ENCODE measurements at places on chromosomes 16 and 17.

- no peak for DNase-seq
Measured at GRCh38 chr16:12721841-12722421, 81.8 kb downstream of the CPPED1 start.

DNA sequence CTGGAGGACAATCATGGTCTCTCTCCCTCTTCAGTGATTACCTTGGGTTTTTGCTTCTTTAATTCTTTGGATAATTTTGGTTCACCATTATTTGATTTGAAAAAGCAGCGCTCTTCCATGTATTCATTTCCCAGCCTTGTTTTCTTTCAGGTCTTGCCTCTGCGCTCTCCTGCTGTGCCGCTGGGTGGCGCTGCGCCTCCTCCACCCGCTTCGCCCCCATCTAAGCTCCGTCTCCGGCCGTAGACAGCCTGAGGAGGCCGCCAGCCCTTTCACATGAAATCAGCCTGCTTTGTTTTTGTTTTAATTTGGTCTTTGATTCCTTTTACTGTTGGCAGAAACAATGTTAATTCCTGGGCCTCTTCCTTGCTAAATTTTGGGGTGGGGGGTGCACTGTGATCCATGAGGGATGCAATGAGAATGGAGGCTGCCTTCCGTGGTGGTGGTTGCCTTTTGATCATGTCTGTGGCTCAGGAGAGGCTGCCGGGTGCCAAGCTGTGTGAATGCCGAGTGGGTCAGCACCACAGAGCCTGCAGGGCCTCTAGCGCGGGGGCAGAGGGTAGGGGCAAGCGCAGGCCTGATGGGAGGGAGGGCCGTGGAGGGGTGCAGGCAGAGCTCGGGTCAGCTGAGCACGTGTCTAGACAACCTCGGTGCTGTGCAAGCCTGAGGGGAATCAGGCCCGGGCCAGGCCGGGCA is 64.1 kb downstream of the PLD6 start:
- peak; percentile 26 for DNase-seq

- DNase-seq, result no peak
Measured at GRCh38 chr16:49756775-49757558, 98.9 kb downstream of the ZNF423 start.

DNA sequence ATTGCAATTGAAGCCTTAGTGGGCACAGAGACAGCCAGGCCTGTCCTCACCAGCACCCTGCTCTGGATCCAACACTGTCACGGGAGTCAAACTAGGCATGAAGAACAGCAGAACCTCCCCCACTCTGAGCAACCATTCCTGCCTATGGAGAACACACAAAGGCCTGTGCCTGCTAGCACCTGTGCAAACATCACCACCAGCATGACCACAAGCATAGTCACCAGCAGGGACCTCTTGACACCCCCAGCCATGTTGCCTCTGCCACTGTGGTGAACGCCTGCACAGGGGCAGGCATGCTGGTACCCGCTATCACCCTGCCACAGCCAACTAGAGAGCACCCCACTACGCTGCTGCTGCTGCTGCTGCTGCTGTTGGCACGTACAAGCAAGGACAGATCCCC is 51.7 kb downstream of the CMC2 start:
- DNase-seq, result no peak

DNA sequence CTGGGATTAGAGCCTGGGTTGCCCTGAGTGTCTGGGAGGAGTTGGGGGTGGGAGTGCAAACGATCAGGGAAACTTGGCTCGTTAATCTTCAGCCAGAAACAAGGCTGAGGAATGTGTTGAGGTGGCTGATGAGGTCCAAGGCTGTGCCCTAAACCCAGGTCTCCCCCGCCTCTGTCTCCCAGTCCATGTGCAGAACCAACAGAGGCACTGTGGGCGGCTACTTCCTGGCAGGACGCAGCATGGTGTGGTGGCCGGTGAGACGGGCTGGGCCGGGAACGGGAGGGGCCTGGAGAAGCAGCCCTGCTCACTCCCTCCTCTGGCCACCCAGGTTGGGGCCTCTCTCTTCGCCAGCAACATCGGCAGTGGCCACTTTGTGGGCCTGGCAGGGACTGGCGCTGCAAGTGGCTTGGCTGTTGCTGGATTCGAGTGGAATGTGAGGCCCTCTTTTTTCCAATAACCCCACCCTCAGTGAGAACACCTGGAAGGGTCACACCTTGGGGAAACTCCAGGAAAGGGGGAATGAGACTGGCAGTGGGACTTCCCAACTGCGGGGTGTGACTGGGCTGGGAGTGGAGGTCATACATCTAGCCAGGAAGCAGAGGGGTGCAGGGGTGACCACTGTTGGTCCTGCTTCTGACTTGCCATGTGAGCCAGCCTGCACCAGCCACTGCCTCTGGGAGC is 1.7 kb downstream of the SLC5A2 start:
- no peak for DNase-seq

- no peak for DNase-seq
Measured at GRCh38 chr16:71572497-71573116, 4.3 kb downstream of the TAT start.

DNA sequence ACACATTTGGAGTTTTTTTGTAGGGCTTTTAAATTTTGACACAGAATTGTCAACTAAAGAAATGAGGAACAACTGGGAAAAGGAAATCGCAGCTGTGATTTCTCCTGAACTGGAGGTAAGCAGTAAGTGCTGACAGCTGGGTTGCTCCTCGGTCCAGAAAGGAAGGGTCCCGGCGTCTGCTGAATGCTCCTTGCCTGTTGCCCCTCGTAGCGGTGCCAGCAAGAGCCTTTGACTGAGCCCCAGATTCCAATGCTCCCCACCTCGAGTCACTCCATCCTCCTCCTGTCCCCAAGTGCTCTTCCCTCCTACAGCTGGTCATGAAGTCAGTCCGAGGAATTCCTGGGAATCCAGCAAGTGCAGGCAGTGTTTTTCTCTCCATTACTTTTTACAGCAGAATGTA is 32.0 kb upstream of the ENDOV start:
- DNase-seq, result no peak

- no peak for DNase-seq
Measured at GRCh38 chr17:2113279-2113622, 58.3 kb downstream of the HIC1 start.

GRCh38 chr17:7750321-7750821 is 32.8 kb downstream of the DNAH2 start:
- no peak for DNase-seq

DNA sequence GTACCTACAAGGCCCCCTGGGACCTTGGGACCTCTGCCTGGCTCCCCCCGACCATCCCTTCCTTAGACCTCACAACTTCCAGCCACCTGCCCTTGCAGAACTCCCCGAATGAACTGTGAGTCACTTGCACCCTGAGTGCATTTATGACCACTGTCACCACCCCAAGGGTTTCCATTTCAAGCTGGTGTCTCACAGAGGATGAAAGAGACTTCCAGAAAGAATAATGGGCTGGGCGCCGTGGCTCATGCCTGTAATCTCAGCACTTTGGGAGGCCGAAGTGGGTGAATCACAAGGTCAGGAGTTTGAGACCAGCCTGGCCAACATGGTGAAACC is 124.5 kb upstream of the CIBAR2 start:
- no peak for DNase-seq

DNA sequence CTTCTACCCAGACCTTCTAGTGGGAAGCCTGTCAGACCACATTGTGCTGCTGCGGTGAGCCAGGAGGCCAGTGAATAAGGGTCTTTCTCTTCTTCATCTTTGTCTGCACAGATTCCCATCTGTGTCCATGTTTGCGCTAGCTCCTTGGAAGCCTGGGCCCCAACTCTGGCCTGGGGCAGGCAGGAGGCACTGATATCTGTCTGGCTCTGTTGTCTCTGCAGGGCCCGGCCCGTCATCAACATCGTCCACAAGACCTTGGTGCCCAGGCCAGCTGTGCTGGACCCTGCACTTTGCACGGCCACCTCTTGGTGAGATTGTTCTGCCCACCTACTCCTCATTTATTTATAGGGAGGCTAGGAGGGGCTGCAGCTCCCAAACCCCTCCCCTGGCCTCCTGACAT is 18.3 kb downstream of the ITGA3 start:
- DNase-seq, result no peak
